Naive B cell (primary cell): ENCODE measurements at places on chromosomes 1 and 21. TPM values are rescaled to one million over a fixed set of nuclear protein-coding genes. Genes with fewer than 3 reads are reported as not detected.
A peak's percentile ranks its signal among the peaks of the same experiment; 100 is the strongest.

Gene CFAP107
- polyA plus RNA-seq: not detected

GRCh38 chr1:242245255-242245654 lies 246.4 kb upstream of the MAP1LC3C start:
- H3K4me1 ChIP-seq: no peaks in the 10 kb centered on the region
- DNase-seq: no peak
- no peaks in the 10 kb centered on the region for H3K27me3 ChIP-seq
- no peak overlapping the region for H3K27ac ChIP-seq

Gene PLCH2
- 1.9 TPM for polyA plus RNA-seq

Gene WNT4
- polyA plus RNA-seq: not detected

Gene NAV1
- 2.8 TPM for polyA plus RNA-seq

GRCh38 chr21:37402251-37402867 lies 35.8 kb downstream of the DYRK1A start:
- peak overlapping the region; percentile 12 for H3K4me3 ChIP-seq

DNA sequence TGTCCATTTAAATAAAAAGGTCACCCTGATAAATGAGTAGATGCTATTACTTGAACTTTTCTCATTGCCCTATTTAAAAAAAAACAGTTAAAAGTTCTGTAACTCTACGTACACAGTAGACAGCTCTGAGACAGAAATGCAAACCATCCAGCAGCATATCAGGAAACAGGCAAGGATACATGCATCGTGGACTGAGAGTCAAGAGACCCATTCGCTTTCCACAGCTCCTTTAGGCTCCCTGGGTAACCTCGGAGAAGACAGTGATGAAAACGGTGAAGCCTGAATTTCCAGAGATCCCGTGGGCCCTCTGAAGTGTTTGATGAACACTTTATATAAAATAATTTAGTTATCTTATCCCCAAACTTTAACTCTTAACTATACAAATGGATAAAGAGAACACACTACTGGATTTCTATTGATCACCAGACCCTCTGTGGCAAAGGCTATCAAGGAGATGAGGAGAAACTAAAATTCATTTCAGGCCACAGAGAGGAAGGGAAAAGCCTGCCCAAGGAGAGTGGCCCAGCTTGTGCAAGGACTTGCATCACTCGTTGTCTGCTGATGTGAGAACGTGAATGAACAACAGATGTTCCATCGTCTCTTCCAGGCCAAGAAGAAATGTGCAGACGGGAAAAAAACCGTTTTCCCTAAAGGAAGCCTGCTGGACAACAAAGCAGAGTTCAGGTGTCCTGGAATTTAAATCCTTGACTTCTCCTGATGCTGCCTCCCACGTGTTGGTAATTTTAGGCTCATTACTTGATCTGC lies 131.0 kb downstream of the TGFBR3 start:
- H3K36me3 ChIP-seq: no peaks in the 10 kb centered on the region
- H3K27ac ChIP-seq: no peak overlapping the region
- DNase-seq: no peak
- no peak overlapping the region for H3K4me3 ChIP-seq
- no peaks in the 10 kb centered on the region for H3K4me1 ChIP-seq
- no peaks in the 10 kb centered on the region for H3K27me3 ChIP-seq

Gene PPFIA4
- polyA plus RNA-seq: not detected

DNA sequence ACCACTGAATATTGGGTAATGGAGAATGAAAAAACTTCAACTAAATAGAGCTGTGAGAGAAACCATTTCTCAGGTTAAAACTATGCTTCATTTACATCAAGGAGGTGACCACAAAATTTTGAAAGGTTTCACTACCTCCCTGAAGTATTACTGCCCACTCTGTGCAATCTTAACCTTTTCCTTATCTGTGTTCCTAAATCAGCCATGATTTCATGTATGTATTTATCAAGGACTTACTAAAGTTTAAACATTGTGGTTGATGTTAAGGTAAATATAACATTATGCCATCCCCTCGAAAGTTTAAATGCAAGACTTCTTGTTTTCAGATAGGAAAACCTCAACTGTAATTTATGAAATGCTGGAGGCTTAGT lies 84.4 kb downstream of the CLEC20A start:
- H3K27ac ChIP-seq: peak overlapping the region; percentile 24
- peaks cover 22% of the 10 kb centered on the region for H3K36me3 ChIP-seq
- no peak overlapping the region for H3K4me3 ChIP-seq
- H3K4me1 ChIP-seq: peaks cover 27% of the 10 kb centered on the region
- no peaks in the 10 kb centered on the region for H3K27me3 ChIP-seq
- peak; percentile 2 for DNase-seq

Gene SV2A
- not detected for polyA plus RNA-seq

DNA sequence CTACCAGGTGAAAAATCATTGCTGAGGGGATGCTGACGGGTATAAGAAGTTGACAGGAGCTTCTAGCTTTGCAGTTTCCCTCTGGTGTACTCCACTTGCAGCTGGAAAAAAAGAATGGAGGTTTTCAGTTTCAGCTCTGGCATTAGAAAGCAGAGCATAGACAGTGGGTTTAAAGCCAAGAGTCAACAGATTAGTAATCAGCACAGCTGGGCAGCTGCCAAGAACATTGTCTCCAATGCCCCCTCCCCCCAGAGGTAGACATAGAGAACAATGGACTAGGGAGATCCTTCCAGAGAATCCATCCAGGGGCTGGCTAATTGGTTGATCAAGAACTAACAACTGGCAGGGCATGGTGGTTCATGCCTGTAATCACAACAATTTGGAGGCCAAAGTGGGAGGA lies 10.1 kb upstream of the ZBTB8B start:
- H3K27ac ChIP-seq: no peak overlapping the region
- H3K4me1 ChIP-seq: no peaks in the 10 kb centered on the region
- peaks cover 7% of the 10 kb centered on the region for H3K27me3 ChIP-seq
- DNase-seq: no peak
- no peak overlapping the region for H3K4me3 ChIP-seq

Gene S100A3
- polyA plus RNA-seq: not detected

DNA sequence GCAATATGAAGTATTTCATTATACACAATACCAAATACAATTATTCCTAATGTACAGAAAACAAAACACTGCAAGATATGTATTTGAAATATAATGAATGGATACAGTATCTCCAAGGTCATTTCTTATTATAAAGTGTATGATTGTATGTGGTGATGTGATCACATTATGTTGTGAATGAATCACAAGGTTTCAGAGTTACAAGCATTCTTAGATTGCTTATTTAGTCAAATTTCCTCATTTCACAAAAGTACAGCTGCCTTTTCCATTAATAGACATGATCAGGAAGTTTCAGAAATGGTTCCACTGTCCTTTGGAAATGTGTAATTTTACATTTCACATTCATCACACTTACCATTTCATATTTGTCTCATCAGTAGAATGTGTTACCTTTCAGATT lies 28.3 kb upstream of the NEK7 start:
- H3K27ac ChIP-seq: no peak overlapping the region
- no peak for DNase-seq
- H3K36me3 ChIP-seq: no peaks in the 10 kb centered on the region
- H3K4me1 ChIP-seq: peaks cover 11% of the 10 kb centered on the region

- no peak overlapping the region for H3K4me3 ChIP-seq
- DNase-seq: no peak
- H3K27ac ChIP-seq: no peak overlapping the region
- no peaks in the 10 kb centered on the region for H3K27me3 ChIP-seq
- H3K4me1 ChIP-seq: peaks cover 4% of the 10 kb centered on the region
- no peaks in the 10 kb centered on the region for H3K36me3 ChIP-seq
These were observed 3.9 kb upstream of the DBT start for GRCh38 chr1:100253552-100253951.

DNA sequence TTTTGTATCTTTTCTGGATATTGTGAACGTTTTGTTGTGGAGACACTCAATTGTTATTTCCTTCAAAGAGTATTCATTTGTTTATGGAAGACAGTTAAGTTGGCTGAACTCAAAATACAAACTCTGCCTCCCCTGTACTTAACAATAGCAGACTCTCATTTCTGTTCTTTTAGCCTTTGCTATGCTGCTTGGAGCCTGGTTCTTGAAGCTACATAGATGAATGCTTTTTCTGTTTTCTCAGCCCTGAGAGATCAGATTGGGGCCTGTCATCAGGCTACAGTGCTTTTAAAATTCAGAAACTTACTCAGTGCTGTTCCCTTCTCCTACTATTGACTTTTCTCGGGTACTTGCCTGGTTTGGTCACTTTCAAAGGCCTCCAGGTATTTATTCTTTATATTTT lies 215.7 kb upstream of the LYPLAL1 start:
- H3K4me1 ChIP-seq: no peaks in the 10 kb centered on the region
- no peak overlapping the region for H3K4me3 ChIP-seq
- DNase-seq: no peak
- H3K27ac ChIP-seq: no peak overlapping the region
- no peaks in the 10 kb centered on the region for H3K27me3 ChIP-seq

Gene SPRR2G
- polyA plus RNA-seq: not detected
